ENCODE measurements at places on chromosomes 12 and 14.

DNA sequence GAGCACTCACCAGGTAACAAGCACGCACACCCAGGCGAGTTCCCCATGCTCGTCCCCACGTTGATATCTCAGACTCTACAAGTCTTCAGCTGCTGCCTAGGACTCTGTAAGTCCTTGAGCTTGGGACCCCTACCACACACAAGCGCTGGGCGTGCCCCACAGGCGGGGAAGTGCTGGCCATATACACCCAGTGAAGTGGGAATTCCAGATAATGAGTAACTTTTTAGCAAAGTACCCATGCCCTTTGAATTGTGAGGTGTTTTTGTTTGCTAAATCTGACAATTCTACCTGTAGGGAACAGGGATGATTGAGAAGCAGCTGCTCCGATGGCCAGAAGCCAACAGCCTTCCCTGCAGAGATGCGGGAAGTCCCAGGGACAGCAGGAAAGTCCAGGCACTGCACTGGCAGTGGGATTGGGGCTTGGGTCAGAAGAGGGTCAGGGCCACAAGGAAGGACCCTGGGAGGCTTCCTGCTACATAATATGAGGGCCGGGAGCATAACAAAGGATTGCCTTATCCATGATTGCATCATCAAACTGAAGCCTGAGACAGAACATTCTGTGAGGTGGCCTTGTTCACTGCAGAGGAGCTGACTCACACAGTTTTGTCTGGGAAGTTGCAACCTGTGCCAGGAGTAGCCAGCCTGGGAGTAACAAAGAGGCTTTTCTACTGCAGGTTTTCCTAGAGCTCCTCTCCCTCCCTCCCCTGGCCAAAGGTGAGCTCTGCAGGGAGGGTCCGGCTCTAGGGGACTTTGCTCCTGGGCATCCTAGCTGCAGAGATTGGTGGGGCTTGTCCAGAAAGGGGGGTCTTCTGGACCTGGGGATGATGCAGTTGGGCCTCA, 13.2 kb upstream of the SERPINA3 start:
- DNase-seq, result no peak

DNA sequence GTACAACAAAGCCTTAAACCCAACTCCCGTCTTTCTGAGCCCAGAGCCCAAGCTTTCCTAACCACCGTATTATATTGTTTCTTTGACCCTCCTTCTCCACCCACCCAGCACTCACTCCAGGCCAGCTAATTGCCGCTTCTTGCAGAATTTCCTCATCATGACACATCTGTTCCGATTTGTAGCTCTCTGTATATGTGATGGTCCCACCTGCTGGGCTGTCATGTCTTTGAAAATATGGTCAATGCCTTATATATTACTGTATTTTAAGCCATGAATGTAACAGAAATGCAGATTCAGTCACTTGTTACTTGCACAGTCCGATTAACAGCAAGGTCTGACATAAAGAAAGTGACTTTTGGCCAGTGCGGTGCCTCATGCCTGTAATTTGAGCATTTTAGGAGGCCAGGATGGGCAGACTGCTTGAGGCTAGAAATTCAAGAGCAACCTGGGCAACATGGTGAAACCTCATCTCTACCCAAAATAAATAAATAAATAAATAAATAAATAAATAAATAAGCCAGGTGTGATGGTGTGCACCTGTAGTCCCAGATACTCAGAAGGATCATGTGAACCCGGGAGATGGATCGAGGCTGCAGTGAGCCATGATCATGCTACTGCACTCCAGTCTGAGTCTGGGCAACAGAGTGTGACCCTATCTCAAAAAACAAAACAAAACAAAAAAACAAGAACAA, 359.8 kb downstream of the ATP23 start:
- no peak for DNase-seq

- DNase-seq, result no peak
These were observed 494.5 kb downstream of the TMEM132D start for GRCh38 chr12:129409281-129409680.

DNA sequence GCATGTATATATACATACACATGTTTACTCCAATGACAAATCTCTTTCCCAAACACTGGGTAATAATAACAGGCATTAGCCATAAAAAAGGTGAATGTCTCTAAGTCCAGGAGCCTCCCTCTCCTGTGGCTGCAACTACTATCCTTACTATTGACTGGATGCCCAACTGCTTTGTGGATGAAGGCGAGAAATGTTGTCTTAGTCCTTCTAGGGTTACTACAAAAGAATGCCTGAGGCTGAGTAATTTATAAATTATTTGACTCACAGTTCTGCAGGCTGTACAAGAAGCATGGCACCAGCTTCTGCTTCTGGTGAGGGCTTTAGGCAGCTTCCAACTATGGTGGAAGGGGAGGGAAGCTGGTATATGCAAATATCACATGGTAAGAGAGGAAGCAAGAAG, 366.0 kb upstream of the DDHD1 start:
- DNase-seq, result no peak

GRCh38 chr14:101233808-101234207, 327.5 kb upstream of the DIO3 start:
- no peak for DNase-seq

- no peak for DNase-seq
These were observed 17.8 kb upstream of the RPS6KA5 start for GRCh38 chr14:91078095-91078737.

DNA sequence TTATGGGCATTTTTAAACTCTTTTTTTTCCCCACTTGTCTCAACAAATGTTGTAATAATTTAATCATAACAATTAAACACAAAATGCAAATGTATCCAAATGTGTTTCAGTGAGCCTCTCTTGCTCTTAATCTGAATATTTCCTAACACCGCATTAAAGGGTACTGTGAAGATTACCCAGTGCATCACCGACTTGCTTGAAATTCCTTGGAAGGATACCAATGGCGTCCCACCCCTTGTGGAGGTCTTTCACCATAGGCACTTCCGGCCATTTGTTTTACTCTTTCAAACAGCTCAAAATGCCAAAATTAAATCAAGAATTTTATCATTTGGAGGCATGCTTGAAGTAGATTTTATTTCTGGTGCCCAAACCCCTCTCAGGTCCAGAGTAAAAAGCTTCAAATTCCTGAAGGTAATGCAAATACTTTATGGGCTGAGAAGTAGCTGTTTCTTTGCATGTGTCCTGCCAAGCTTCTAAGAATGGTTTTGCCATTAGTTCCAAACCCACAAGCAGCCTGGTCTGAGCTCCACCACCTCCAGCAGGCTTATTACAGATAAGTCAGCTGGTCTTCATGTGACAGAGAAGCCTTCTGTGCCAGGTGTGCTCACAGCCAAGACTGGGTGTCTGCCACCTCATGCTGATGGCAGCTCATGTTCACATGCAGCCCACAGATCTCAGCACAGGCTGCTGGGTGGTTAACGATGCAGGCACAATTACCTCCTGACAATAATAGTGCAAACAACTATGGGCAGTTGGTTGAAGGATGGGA, 16.4 kb upstream of the NUDT4 start:
- DNase-seq, result no peak

- DNase-seq, result no peak
These were observed 30.6 kb upstream of the LMO3 start for GRCh38 chr12:16636435-16637055.

DNA sequence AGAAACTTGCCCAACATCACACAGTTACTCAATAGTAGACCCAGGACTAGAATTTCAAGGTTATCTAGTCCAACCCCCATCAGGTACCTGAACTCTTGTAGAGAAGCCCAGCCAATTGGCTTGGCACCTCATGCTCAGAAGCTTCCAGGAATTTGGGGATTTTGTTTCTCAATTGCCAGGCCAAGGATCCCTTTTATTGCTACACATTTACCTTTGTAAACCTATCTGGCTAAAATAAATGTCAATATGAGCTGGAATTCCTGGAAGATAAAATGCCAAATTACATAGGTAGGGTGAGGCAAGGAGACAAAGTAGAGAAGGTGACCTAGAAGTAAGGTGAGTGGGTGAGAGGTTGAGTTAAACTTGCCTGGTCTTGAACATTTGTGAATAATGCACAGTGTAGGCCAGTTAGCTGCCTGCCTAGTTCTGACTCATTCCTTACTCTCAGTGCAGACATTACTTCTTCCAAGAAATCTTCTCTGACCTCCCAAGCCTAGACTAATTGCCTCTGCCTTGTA, 36.3 kb downstream of the SDR9C7 start:
- DNase-seq, result no peak

DNA sequence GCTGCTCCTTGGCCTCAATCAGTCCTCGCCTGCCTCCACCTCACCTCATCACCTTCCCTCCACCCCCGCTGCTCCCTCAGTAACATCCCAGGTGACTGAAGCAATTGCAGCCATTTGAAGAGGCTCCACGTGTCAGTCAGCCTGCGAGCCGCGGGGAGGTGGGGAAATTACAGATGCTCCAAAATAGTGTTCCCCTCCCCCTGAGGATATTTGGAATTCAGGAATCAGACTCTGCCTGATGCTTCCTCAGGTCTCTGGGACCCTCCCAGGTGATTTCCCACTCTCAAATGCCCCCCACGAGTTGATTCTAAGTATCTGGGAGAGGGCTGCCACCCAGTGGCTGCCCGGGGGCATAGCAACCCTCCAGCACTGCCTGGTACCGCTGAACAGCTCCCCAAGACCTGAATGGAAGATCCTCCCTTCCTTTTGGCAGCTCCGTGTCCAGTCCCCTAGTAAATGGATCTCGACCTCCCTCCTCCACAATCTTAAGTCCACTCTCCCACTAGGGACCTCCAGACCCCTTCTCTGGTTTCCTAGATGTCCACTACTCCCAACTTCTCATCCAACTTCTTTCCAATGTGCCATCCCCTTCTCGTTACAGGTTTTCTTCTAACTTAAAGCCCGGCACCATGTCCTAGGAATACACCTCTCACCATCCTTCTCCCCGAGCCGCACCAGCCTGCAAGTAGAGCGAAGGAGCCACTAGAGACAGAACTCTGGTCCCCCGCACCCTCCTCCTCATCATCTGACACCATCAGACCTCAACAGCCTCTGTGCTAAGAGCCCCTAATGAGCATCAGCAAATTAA, 1.4 kb upstream of the ASIC1 start:
- DNase-seq, result peak; percentile 27

DNA sequence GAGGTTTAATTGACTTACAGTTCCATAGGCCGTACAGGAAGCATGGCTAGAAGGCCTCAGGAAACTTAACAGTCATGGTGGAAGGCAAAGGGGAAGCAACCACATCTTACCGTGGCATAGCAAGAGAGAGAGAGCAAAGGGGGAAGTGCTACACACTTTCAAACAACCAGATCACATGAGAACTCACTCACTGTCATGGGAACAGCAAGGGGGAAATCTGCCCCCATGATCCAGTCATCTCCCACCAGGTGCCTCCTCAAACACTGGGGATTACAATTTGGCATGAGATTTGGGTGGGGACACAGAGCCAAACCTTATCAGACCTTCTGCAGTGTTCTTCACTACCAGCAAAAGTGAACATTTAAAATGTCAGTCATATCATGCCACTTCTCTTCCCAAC, 58.9 kb downstream of the USP15 start:
- DNase-seq, result no peak

Data from SHP77 treated with DMSO at 0.1 percent for 48 hours (cell line).